ENCODE measurements at places on chromosomes 2 and 18.

GRCh38 chr2:128505150-128505490 is 186.5 kb upstream of the HS6ST1 start:
- DNase-seq: no peak

- DNase-seq: no peak
Observed at GRCh38 chr2:127083819-127084503, 23.0 kb downstream of the BIN1 start.

- no peak for DNase-seq
Observed at GRCh38 chr2:239222312-239222660, 178.5 kb downstream of the HDAC4 start.

DNA sequence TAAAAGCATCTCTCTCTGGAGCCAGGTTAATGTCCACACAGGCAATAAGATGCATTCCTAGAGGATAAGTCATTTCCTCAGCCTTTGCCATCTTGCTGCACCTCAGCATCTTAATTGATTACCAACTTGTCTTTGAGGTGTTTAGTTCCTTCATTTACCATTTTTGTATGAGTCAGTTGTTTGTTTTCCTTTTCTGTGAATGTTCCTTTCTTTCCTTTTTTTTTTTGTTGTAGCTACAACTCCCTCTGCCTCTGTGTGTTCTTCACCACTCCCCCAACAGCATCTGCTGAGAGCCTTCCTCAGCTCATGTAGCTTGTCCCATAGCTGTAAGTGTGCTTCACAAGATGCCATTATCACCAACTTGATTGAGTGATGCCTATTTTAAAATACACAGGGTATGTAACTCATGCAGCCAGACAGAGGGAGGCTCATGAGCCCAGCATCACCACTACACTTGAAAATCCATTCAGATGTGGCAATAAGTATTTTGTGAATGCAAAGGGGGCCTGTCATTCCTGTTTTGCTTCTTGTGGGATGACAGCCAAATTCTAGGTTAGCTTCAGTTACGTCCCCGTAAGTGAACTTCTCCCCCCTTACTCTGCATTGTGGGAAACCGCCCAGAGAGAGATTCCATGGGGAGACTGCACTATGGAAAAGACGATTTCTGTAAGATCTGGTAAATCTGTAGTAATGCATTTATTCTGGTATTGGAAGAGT is 315.9 kb upstream of the ZEB2 start:
- DNase-seq: no peak

DNA sequence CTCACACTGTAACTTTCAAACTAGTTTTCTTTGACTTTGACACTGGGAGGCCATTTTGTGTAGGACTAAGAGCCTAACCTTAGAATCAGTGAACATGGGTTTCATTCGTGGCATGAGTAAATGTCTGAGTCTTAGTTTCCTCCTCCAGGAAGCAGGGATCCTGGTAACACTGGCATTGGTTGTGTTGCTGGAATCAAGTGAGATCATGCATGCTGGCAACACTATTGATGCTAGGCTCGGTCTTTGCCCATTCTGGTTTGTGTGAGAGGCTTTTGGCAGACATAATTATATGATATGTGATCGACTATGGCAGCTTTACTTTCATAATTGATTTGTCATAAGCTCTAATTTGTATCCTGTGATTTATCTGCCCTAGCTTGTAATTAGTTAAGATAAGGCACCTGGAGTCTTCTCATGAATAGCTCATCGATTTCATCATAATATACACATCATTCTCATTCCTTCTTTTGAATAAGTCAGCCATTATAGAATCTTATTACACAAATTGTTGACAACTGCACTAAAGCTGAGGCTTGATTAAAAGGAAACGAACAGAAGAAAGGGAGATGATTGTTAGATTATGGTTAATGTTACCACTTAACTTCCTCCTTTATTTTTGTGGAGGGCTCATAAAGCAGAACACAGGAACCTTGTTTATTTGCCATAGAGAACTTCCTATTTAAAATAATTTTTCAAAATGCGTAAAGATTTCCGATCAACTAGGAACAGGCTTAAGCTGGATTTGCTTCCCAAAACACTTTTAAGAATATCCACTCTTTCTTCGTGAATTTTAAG is 12.6 kb downstream of the PPP1R1C start:
- DNase-seq: no peak

GRCh38 chr2:5352286-5352685 is 339.9 kb upstream of the SOX11 start:
- DNase-seq: no peak

DNA sequence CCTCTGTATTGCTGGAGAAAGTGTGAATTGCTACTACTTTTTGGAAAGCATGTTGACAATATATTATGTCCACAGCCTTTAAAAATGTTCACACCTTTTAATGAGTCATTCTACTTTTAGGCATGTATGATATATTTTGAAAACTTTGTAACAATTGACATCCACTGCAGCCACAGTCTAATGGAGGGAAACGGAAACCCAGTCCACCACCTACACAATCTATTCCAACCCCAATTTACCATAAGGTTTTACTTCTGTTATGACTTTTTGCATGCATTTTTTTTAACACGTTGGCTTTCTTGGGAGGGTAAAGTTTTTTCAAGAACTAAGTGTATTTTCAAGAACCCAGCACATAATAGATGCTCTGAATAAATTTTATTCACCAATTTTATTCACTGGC is 38.5 kb upstream of the ATP8B1 start:
- no peak for DNase-seq

DNA sequence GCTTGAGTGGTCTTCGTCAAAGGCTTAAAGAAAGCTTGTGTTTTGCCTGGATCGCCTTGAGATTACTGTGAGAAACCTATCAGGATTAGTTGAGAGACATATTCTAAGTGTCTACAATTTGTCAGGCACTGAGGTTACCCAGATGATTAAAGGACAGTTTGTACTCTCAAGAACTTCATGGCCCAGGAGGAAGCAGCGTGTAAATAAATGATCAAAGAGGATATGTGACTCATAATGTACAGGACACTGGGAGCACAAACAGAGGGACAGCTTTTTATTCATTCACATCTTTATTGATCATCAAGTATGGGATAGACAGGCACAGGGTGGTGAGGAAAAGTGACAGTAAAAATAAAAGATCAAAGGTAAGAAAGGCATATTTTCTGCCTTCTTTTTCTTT is 152.6 kb upstream of the FSHR start:
- no peak for DNase-seq

DNA sequence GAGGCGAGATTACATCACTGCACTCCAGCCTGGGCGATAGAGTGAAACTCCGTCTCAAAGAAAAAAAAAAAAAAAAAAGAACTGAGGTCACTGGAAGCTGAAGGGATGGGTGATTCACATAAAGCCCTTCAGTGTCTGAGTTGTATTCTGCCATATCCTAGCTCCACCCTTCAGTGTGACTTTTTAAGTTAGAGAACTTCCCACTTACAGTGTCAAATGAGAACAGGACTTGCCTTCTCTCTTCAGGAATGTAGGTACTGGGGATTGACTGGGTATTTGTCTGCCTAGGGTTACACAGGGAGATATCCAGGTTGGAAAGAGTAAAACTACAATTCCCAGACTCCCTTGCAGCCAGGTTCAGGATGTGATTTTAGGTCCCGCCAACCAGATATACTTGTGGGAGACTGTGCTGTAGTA is 37.9 kb downstream of the EHD3 start:
- DNase-seq: no peak

- no peak for DNase-seq
Observed at GRCh38 chr18:54824761-54825160, 3.5 kb upstream of the RAB27B start.

DNA sequence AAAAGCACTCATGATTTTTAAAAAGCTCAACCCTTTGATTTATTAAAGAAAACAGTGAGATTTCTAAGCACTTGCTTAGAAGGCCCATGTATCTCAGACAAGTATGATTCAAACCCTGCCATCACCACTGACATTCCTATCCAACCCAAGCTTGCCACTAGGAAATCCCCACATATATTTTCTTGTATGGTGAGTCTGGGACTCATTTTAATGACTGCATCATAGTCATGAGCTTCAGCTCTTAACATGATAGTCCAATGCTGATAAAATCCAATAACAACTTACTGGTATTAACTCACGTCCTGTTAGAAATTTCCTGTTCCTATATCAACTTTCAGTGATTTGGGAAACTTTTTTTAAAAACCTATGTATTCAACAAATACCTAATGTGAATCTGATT is 39.4 kb upstream of the NCKAP5 start:
- DNase-seq: no peak

- no peak for DNase-seq
Observed at GRCh38 chr2:904246-905024, 46.2 kb upstream of the SNTG2 start.

DNA sequence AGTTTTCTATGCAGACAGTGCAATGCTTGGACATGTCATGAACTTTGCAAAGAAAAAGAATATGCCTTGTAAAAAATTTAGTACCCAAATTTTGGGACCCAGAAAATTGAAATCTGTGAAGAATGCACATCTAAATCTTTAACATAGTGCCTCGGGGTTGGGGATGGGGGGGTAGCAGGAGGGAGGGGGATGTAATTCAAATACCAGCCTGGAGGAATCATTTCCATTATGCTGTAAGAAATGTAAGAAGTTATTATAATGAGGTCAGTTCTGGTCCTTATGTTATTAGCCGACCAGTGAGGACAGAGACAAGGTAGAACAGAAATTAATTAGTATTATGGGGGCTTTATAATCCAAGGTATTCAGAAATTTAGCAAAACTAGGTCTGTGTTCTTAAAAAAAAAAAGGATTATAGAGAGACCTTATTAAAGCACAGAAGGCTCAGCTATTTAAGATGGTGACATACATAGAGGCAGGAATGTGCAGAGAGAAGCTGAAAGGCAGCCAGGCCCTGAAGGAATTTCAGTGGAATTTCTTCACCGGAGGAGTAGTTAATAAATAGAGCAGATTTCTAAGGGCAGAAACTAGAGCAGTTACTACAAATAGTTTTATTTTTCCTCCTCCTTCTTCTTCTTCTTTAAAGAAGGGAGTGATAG is 89.0 kb upstream of the RBMS1 start:
- no peak for DNase-seq

DNA sequence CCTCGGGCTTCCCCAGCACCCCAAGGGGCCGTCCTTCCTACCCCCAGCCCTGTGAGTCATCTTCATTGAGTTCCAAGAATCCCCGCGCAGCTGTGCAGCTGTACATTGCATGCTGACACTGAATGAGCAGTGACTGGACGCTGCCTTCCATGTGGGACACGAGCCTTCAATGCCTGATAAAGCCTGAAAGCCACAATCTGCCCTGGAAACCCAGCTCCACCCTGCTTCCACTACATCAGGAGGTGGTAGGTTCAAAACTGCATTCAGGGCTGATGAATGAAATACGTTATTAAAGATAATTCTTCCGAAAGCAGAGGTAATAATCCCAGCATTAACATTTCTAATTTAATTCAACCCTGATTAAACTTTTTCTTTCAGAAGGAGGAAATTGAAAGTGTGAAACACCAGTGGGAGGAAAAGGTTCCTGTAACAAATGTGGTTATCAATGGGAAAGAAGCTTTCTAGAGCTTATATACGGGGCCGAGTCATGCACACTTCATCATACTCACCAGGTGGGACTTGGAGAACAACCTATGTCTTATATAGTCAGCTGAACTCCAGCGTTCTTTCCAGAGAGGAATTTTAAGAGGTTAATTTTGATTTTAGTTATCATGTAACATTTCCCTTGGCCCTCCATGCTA is 360.1 kb downstream of the LPIN1 start:
- DNase-seq: no peak

DNA sequence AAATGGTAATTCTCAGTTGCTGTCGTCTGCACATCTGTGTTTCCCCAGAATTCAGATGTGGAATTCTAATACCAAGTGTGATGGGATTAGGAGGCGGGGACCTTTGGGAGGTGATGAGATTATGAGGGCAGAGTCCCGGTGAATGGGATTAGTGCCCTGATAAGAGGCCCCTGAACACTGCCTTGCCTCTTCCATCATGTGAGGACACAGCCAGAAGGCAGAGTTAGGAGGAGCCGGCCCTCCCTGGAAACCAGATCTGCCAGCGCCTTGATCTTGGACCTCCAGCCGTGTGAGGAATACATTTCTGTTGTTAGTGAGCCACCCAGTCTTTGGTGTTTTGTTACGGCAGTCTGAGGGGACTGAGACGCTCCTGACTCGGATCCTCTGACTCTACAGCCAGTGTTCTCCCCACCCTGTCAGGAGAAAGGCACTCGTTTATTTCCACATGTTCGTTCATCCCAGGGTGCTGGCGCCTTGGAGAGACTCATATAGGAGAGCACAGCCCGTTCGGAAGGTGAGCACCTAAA is 395.0 kb downstream of the ZNF516 start:
- no peak for DNase-seq
